NCI-H2029 treated with DMSO at 0.1 percent for 48 hours (cell line): ENCODE measurements at places on chromosomes 13 and 19.

- DNase-seq, result no peak
Observed at GRCh38 chr19:51697169-51697776, 4.1 kb downstream of the SPACA6 start.

DNA sequence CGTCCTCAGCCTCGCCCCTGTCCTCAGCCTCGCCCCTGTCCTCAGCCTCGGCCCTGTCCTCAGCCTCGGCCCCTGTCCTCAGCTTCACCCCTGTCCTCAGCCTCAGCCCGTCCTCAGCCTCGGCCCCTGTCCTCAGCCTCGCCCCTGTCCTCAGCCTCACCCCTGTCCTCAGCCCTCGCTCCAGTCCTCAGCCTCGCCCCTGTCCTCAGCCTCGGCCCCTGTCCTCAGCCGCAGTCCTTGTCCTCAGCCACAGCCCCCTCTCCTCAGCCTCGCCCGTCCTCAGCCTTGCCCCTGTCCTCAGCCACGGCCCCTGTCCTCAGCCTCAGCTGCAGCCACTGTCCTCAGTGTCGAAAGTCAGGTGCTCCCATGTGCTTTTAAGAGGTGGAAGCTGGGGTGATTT, 10.5 kb downstream of the C13orf46 start:
- DNase-seq, result no peak

DNA sequence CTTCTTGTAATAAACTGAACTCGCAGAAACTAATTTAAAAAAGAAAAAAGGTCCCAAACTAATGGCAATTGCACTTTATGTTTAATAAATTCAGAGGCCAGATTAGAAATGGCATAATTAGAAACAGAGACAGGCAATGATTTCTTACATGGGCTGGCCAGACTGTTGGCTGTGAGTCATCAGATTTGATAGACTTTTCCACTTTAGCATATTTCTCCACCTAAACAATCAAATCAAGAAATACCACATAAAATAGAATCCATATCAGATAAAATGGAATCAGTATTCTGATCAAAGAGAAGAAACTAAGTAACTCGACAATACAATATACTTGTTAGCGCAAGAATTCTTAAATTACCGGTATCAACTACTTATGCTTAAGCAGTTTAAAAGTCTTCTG, 29.0 kb downstream of the EXOSC8 start:
- DNase-seq, result no peak

DNA sequence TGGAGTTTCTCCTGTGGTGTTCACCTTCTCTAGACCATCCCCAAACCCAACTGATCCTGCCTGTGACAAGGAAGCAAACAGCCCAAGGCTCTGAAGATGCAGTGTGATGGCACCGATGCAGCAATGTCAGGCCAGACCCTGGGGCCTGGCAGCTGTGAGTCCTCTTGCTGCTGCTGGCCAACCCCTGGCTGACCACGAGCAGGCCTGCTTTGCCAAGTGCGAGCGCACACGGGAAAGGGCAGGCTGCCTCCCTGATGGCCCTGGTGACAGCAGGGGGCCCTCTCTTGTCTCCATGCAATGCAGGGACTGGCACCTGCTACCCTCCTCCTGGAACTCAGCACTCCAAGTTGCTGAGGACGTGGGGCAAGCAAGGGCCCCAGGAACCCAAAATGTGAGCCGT, 5.4 kb upstream of the VSTM2B start:
- DNase-seq, result no peak

DNA sequence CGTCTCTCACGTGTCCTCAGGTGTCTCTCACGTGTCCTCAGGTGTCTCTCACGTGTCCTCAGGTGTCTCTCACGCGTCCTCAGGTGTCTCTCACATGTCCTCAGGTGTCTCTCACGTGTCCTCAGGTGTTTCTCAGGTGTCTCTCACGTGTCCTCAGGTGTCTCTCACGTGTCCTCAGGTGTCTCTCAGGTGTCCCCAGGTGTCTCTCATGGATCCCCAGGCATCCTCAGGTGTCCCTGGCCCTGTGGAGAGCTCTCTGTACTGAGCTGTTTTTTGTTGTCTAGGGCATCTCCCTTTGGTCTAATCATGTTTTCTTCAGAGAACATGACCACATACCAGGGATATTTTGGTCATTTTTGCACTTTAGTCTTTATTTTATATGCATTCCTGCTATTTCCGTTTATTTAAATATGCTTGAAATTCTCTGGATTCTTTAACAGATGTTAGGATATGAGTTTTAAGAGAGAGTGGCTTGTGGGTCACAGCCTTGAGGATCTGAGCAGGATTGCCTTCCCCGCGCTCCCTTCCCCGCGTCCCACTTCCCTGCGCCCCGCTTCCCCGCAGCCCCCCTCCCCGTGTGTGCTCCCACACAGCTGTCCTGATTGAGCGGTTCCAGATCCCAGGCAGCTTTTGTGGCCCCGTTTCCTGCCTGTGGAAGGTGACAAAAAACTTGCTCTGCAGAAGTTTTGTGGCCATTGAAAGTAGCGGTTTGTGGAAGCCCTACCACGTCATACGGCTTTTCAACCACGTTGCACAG, 31.9 kb downstream of the ATP4B start:
- DNase-seq, result no peak

- DNase-seq, result no peak
Observed at GRCh38 chr19:8826371-8826770, 5.7 kb downstream of the ZNF558 start.
